ENCODE measurements at places on chromosomes 4 and X.
A peak's percentile ranks its signal among the peaks of the same experiment; 100 is the strongest.

DNA sequence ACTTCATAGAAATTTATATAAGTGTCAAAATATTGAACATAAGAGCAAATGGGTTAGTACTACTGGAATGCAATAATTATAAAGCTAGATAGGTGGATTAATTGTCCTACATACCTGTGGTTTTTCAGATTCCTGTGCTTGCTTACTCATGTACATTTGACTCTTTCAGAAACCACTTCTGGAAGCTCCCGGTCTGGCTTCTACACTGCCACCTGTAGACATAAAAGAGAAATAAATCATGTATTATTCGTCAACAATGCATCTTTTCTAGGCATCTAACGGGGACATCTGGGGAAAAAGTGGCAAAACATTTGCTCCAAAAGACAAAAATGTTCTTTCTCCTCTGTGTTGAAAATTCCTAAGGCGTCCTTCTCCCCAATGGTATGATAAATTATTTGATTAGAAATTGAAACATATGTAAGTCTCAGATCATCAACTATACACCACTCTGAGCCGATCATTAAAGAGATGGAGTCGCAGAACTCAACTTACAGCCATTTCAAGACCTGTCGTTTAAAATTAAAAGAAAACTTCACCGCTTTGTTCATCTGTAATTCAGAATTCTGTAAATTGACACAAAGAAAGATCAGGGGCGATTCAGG, 648.7 kb upstream of the DIPK2B start:
- H3K27ac ChIP-seq, result no peak overlapping the region
- no peaks in the 10 kb centered on the region for H3K4me1 ChIP-seq
- DNase-seq, result peak; percentile 44
- H3K4me3 ChIP-seq, result peak overlapping the region; percentile 55

GRCh38 chr4:133464311-133464710, 315.2 kb downstream of the PCDH10 start:
- H3K27me3 ChIP-seq, result no peaks in the 10 kb centered on the region
- no peak for DNase-seq
- no peak overlapping the region for H3K27ac ChIP-seq

DNA sequence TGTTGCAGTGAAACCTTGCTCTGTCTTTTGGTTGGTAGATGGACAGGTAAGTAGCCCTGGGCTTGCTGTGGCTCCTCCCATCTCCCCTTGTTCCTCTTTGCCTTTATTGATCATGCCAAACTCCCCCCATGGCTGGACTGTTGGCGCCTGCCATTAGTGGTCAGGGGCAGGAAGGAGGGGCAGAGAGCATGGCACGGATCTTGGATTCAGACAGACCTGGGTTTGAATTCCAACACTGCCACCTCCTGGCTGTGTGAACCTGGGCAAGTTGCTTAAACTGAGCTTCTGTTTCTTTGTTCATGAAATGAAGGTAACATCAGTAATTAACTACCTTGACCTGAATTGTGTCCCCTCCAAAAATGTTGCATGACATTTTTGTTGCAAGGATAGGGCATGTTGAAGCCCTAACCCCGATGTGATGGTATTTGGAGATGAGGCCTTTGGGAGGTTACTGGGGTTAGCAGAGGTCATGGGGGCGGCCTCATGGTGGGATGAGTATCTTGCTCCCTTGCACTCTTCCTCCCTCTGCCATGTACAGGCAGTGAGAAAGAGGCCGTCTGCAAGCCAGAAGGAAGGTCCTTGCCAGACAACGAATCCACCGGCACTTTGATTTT, 6.0 kb downstream of the SLC2A9 start:
- H3K36me3 ChIP-seq, result no peaks in the 10 kb centered on the region
- peaks cover 20% of the 10 kb centered on the region for H3K4me1 ChIP-seq
- no peaks in the 10 kb centered on the region for H3K27me3 ChIP-seq

DNA sequence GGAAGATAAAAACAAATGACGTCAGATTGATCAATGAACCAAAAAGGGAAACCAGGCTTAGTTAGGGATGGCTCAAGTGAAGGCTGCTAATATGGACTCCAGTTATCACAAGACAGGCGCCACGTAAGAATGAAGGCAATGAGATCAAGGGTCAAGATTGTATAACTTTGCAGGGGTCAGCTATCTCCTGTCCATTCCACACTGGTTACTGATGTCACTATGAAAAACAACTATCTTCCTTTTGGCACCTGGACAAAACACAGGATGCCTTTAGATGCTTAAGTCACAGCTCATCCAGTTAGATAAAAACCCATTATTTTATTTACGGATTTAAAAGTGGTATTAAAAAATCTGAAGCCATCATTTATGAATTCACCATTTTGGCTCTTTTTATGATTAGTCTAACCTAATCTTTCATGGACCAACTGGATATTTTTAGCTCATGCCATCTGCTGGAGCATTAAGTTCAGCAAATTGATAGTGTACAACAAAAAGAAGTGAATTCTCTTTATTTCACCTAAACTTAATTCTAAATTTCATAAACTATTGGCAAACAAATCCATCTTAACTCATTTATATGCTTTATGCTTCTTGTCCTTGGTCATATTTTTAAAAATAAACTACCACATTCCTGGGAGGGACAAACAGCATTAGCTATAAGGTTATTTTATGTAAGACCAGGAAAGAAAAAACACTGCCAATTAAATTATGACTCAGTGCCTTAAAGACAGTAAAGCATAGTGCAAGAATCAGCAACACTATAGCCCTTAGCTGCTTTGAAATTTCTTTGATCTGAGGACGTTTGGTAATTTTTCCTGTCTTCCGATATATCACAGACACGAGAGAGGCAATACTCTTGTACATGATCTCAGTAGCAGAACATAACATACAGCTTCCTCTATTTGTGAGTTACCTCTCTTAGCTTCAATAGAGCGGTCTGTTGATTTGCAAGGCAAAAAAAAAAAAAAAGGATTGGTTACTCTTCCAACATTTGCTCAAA, 27.0 kb downstream of the DHX15 start:
- peaks cover 14% of the 10 kb centered on the region for H3K36me3 ChIP-seq
- H3K4me1 ChIP-seq, result no peaks in the 10 kb centered on the region
- no peaks in the 10 kb centered on the region for H3K27me3 ChIP-seq
- H3K27ac ChIP-seq, result no peak overlapping the region
- no peak overlapping the region for H3K4me3 ChIP-seq
- no peak for DNase-seq

DNA sequence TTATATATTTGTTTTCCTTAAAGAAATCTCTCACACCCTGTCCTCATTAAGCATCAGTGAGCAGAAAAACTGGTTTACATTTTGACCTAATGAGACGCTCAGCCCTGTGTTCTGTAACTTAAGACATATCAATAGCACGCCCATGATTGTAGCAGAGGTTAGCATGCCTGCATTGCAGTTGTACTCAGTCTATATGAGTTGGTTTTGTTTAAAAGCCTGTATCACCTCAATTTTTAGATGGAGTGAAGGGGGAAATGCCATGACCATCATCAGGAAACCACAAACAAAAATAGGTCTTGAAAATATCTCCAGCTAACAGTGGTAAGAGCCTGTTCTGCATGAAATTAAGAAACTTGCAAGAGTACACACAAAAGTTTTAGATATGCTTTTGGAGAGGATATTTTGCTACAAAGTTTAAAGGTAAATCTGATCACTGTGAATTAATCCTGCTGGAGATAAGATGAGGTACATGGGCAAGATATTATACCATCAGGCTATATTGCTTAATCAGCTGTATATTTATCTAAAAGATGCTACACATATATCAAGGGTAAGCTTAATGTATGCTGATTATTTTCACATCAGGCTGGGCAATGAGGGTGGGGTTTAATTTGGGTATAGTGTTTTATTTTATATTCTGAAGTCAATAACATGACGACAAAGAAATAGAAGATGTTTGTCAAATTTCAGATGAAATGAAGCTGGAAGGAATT, 13.1 kb upstream of the COQ2 start:
- no peak overlapping the region for H3K27ac ChIP-seq
- no peaks in the 10 kb centered on the region for H3K4me1 ChIP-seq
- DNase-seq, result no peak
- no peaks in the 10 kb centered on the region for H3K36me3 ChIP-seq
- H3K4me3 ChIP-seq, result no peak overlapping the region

DNA sequence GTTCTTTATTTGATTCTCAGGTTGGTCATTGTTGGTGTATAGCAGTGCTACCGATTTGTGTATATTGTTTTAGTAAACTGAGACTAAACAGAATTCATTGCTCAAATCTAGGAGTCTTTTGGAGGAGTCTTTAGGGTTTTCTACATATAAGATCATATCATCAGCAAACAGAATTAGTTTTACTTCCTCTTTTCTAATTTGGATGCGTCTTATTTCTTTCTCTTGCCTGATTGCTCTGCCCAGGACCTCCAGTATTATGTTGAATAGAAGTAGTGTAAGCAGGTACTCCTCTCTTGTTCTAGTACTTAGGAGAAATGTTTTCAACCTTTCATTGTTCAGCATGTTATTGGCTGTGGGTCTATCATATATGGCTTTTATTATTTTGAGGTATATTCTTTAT, 92.6 kb downstream of the IQCM start:
- H3K27ac ChIP-seq, result no peak overlapping the region
- no peaks in the 10 kb centered on the region for H3K4me1 ChIP-seq
- no peak overlapping the region for H3K4me3 ChIP-seq
- no peaks in the 10 kb centered on the region for H3K27me3 ChIP-seq
- no peaks in the 10 kb centered on the region for H3K36me3 ChIP-seq

DNA sequence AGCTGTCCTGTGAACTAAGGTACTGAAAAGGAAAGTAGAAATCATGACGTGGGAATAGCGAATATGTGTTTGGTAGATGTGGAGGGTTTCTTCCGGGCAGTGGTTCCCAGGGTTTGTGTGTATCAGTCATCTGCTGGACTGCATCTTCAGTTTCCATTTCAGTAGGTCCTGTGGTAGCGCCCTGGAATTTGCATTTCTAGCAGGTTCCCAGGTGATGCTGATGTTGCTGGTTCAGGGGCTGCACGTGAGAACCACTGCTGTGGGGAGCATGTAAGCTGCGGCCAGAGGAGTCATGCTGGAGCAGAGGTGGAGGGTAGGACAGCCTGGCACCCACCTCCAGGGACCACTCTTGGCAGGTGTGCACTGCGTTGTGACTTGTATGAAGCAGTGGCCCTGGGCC, 47.1 kb downstream of the ARHGAP10 start:
- no peak overlapping the region for H3K4me3 ChIP-seq
- no peaks in the 10 kb centered on the region for H3K4me1 ChIP-seq
- no peak for DNase-seq
- H3K36me3 ChIP-seq, result no peaks in the 10 kb centered on the region

DNA sequence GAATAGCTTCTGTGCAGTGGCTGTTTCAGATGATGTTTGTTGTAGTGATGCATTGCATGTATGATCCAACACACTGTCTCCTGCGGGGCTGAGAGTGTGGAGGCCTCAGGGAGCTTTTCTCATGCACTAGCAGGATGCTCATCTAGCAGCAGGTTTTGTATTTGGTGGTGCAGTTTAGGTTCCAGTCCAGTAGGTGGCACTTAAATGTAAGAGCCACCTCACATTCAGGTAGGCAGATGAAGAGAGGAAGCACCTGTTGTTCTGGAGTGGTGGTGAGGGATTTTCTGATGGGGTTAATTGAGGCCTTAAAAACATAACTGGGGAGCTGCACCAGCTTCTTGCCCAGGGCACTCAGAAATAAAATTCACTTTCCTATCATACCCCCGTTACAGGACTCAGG, 300.9 kb downstream of the SPIN4 start:
- DNase-seq, result no peak
- H3K4me3 ChIP-seq, result no peak overlapping the region
- H3K27me3 ChIP-seq, result no peaks in the 10 kb centered on the region
- no peak overlapping the region for H3K27ac ChIP-seq
- H3K36me3 ChIP-seq, result no peaks in the 10 kb centered on the region

- H3K27me3 ChIP-seq, result no peaks in the 10 kb centered on the region
- no peak overlapping the region for H3K27ac ChIP-seq
- DNase-seq, result no peak
- H3K4me1 ChIP-seq, result no peaks in the 10 kb centered on the region
- H3K36me3 ChIP-seq, result peaks cover 2% of the 10 kb centered on the region
Observed at GRCh38 chr4:113497154-113497884, 264.2 kb downstream of the CAMK2D start.

GRCh38 chr4:53119680-53120079, 246.2 kb downstream of the SCFD2 start:
- H3K36me3 ChIP-seq, result no peaks in the 10 kb centered on the region
- no peaks in the 10 kb centered on the region for H3K27me3 ChIP-seq
- no peaks in the 10 kb centered on the region for H3K4me1 ChIP-seq
- H3K27ac ChIP-seq, result no peak overlapping the region
- DNase-seq, result no peak

- no peak for DNase-seq
- H3K27me3 ChIP-seq, result no peaks in the 10 kb centered on the region
- H3K36me3 ChIP-seq, result no peaks in the 10 kb centered on the region
- H3K4me1 ChIP-seq, result no peaks in the 10 kb centered on the region
Observed at GRCh38 chrX:150848914-150849365, 49.5 kb downstream of the CD99L2 start.

DNA sequence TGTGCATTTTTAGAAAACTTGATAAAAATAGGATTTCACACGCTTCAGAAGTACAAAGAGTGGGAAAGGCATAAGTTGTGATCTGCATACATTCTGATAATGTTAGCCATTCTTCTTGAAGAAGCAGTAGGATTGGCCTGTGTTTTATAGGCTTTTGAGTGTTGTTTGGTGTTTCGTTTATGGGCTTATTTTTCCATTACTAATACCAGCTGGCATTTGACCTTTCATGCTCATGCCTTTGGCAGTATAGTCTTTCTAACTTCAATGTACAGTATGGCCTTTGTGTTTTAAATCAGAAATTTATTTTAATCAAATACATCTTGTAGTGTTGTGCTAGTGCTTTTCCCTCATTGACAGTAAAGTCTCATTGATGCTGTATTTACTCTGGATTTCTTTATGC, 51.5 kb upstream of the SLC4A4 start:
- no peak overlapping the region for H3K4me3 ChIP-seq
- H3K27ac ChIP-seq, result peak overlapping the region; percentile 70
- H3K36me3 ChIP-seq, result no peaks in the 10 kb centered on the region
- H3K27me3 ChIP-seq, result no peaks in the 10 kb centered on the region
- DNase-seq, result no peak

DNA sequence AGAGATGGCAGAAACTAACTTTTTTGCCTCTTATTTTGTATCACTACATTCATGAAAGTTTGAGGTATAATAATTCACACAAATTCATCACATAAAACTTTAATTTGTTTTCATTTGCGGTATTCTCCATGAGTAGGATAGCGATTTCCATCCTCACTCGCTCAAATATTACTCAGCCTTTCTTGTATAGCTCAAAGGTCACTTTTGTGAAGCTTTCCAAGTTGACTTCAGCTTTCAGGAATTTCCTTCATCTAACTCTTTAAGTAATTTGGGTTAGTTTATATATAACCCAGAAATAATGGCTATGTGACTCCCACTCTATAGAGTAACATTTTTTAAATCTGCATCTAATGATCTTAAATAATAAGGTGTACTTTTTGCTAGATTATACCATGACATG, 314.4 kb downstream of the IL1RAPL1 start:
- no peaks in the 10 kb centered on the region for H3K4me1 ChIP-seq
- no peaks in the 10 kb centered on the region for H3K27me3 ChIP-seq
- no peaks in the 10 kb centered on the region for H3K36me3 ChIP-seq
